ENCODE measurements at places on chromosomes 13 and 19. TPM values are rescaled to one million over a fixed set of nuclear protein-coding genes. Genes with fewer than 3 reads are reported as not detected.

- peak; percentile 64 for DNase-seq
These were observed at the start of gene EDNRB for GRCh38 chr13:77918391-77919245. Gene EDNRB, minus strand, starts transcription at chr13:77918831. Its CDS starts 258 bp downstream, at chr13:77918573.

GRCh38 chr19:43983544-43983911 is 460 bp upstream of the ZNF155 start:
- no peak for DNase-seq

DNA sequence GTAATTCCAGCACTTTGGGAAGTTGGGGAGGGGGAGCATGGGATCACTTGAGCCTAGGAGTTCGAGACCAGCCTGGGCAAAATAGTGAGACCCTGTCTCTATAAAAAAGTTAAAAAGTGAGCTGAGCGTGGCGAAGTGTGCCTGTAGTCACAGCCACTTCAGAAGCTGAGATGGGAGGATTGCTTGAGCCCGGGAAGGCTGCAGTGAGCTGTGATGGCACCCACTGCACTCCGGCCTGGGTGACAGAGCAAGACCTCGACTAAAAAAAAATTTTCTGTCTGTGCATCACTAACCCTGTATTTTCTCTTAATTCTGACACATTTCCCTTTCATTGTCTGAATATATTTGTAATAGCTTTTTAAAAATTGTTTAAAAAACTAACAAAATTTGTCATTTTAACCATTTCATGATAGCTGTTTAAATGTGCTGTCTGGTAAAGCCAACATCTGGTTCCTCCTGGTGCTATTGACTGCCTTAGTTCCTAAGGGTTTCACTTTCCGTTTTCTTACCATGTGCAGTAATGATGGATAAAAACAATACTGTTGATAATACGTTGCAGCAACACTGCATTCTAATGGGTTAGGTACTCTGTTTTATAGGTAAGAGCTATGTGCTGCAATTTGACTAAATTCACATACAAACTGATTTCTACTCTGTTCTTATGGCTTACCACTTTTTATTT is 29.7 kb downstream of the LATS2 start:
- DNase-seq: no peak

The RNF225 gene
- total RNA-seq: not detected

The FAAP24 gene
- total RNA-seq: 0.25 TPM

All from heart left ventricle (tissue), 16 donors.